ENCODE measurements at places on chromosomes 1 and 21.

DNA sequence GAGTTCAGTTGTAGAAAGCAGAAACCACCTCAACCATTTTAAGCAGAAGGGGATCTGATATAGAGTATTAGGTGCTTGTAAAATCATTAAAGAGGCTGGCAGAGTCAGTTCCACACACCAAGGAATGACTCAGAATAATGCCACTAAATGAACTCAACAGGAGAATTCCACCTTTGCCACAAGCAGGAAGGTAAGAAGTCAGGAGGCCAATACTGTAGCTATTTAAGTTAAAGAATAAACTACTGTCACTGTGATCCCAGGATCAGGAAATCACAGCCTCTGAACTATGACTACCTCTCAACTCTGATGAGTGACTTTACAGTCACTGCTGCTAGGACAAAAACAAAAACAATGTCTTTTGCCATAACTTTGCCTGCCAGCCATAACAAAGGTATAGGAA, 52.5 kb upstream of the PRMT6 start:
- DNase-seq = no peak

- DNase-seq = no peak
These were observed 763 bp downstream of the SIKE1 start for GRCh38 chr1:114779722-114780121.

DNA sequence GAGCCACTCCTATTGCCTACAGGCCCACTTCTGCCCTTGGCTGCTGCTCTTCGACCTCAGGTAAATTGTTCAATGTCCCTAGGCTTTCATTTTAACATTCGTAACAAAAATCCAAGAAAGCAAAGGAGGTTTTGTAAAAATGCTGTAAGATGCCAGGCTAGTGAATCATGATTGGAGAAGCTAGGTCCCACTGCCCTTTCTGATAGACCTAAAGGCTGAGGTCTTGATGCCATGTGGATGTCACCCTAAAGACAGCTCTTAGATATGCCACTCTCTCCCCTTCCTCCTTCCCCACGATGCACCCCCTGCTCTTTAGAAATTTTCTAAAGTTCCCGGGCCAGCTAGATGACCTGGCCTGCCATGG, 9.9 kb upstream of the TMEM39B start:
- no peak for DNase-seq

DNA sequence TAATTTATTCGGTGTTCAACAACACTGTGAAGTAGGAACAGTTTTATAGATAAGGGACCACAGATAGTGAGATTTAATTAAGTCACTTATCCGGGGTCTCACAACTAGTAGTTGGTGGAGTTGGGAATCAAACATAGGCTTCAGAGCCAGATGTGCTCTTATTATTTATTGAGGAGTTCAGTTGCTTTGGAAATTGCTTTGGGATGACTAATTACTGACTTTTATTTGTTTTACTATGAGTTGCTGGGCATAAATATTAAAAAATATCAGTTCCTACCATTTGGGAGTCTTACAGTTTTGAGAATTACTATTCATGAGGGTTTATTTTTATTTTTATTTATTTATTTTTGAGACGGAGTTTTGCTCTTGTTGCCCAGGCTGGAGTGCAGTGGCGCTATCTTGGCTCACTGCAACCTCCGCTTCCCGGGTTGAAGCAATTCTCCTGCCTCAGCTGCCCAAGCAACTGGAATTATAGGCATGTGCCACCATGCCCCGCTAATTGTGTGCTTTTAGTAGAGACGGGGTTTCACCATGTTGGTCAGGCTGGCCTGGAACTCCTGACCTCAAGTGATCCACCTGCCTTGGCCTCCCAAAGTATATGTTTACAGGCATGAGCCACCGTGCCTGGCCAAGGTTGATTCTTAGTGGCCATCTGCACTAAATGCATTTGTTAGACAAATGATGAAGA, 27.7 kb downstream of the THRAP3 start:
- no peak for DNase-seq

Measured in astrocyte of the cerebellum (primary cell).